ENCODE measurements at places on chromosomes 2 and 18. TPM values are rescaled to one million over a fixed set of nuclear protein-coding genes. Genes with fewer than 3 reads are reported as not detected.
A peak's percentile ranks its signal among the peaks of the same experiment; 100 is the strongest.

GRCh38 chr2:134718817-134719814, at the start of gene TMEM163:
Gene TMEM163, minus strand, starts transcription at chr2:134719000.
- no peaks in the 10 kb centered on the region for H3K36me3 ChIP-seq
- H3K4me3 ChIP-seq = peak within 1 kb of the TSS; percentile 79
- no peak within 1 kb of the TSS for H3K27ac ChIP-seq
- H3K27me3 ChIP-seq = peaks cover 84% of the 10 kb centered on the region

DNA sequence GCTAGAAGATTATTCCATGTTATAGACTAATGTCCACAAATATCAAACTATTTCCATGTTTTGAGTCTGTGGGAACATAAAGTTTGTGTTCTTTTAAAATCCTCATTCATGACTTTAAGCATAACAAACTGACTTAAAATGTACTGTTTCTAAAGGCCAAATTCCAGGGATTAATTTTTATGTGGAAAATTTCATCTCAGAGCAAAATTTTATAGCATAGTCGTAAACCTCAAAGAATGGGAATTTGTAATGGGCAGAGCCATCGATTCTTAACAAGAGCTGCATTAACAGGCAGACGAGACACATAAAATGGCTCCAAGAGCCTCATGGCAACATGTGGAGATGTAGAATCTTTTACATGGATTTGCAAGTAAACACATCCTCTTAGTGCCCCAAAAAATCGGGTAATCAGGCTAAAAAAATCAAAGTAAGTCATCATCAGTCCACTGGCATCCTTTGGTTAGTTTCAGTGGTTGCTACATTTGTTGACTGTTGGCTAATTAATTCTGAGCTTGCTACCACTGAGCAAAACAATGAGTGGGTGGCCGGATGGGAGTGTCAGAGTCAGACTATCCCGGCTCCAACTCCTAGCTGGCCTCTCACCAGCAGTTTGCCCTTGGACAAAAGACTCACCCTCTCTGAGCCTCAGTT, 119.6 kb downstream of the FAM210A start:
- no peaks in the 10 kb centered on the region for H3K36me3 ChIP-seq
- H3K27ac ChIP-seq = no peak overlapping the region
- peaks cover 15% of the 10 kb centered on the region for H3K27me3 ChIP-seq
- peaks cover 18% of the 10 kb centered on the region for H3K4me1 ChIP-seq
- H3K4me3 ChIP-seq = no peak overlapping the region
- DNase-seq = no peak

DNA sequence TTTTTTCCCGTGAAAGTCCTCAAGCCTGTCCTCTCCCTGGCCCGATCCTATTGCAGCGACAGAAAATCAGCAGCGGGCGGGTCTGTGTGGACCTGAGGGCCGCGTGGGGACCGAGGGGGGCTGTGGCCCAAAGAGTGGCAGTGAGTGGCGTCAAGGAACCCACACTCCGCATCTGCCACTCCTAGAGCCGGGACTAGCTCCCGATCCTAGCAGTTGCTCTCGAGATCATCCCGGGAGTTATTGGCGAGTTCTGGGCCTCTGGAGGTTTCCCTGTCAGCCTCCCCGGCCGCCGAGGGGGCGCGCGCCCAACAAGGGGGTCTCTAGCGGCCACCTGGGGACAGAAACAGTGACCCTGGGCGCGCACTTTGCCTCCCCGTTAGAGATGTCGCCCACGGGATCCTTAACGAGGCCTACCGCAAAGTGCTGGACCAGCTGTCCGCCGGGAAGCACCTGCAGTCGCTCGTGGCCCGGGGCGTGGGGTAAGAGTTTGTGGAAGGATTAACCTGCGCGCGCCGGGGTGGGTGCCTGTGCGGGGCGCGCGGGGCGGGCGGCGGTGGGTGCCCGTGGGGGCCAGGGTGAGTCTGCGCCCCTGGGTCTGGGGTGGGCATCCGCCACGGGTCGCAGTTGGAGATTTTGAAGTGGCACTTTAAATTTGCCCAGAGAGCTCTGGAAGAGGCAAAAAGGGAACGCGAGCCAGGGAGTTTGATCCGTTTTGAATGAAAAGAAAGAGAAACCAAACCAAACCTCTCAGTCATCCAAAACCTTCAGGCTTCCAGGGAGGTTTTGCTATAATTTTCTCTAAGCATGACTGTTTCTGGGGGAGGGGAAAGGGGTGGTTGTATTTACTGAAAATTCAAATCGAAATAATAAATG, 3.5 kb downstream of the ADCYAP1 start:
- peak; percentile 49 for DNase-seq
- H3K36me3 ChIP-seq = no peaks in the 10 kb centered on the region
- H3K4me3 ChIP-seq = peak overlapping the region; percentile 57
- peaks cover 58% of the 10 kb centered on the region for H3K4me1 ChIP-seq
- H3K27ac ChIP-seq = no peak overlapping the region

DNA sequence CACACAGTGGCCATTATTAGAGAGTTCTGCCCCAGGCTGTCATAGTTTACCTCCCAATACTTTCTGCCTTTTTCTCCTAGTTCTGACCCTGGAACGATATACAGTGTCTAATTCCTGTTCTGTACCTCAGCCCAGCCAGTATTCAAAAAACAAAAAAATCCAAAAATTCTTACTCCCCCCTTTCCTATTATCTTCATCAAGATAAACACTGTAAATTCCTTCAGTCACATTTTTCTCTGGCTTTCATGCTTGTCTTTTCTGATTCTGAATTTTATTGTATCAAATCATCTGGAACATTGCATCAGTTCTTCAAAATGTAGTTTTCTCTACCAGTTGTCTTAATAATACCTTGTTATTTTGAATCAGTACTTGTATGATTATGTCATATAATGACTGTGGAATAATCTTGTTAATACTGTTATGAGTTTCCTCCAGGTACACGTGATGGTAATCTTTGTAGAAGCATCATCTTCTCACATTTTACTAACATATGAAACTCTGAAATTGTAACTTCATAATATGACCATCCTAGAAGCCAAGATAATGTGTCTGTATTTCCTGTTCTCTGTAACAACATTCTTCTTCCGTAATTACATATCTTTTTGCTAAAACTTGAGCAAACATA, 79.0 kb upstream of the NOSTRIN start:
- no peaks in the 10 kb centered on the region for H3K27me3 ChIP-seq
- no peak overlapping the region for H3K4me3 ChIP-seq
- DNase-seq = no peak
- no peaks in the 10 kb centered on the region for H3K4me1 ChIP-seq

The LRP2 gene
- 143 TPM for total RNA-seq

All from neural progenitor cell (in vitro differentiated cells).